ENCODE measurements at places on chromosomes 11 and 22.
A peak's percentile ranks its signal among the peaks of the same experiment; 100 is the strongest.

DNA sequence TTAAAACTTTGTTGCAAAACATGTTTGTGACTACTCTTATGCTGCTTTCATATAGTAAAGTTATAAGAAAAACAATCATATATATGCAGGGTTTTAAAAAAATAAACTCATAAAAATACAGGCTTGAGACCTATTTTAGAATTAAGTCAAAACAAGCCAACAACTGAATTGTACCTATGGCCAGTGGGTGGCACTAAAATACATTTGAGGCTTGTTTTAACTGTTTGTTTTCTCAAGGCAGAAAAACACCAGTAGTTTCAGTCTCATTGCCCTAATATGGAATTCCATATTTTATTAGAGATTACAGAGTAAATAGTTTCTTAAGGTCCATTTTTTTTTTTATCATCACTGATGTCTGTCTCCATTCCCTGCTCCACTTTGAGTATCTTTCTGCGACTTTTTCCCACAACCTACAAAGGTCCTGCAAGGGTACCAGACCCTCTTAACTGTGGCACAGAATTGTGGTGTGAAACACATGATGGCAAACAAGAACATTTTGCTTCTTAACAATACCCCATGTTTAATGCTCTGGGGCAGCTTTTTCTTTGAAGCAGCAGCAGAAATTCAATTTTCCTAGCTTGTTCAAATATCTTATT is 8.5 kb upstream of the CCDC89 start:
- DNase-seq: no peak

DNA sequence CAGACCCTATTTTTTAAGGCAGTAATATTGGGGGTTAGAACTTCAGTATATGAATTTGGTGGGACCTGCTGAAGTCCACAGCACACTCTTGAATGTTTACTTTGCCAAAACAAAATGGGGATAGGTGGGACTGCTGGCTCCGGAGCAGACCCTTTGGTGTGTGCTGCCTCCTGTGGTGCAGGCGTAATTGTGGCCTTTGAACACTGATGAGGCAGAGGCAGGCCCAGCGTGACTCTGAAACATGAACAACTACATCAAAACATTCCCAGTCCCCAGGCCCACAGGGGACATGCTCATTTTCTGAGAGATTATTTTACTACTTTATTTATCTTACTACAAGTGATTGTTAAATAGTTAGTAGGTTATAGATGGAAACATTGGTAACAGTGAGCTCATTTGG is 225.0 kb upstream of the TBCEL start:
- no peak for DNase-seq

GRCh38 chr11:36388951-36389350 is 92.9 kb downstream of the PRR5L start:
- DNase-seq: no peak

DNA sequence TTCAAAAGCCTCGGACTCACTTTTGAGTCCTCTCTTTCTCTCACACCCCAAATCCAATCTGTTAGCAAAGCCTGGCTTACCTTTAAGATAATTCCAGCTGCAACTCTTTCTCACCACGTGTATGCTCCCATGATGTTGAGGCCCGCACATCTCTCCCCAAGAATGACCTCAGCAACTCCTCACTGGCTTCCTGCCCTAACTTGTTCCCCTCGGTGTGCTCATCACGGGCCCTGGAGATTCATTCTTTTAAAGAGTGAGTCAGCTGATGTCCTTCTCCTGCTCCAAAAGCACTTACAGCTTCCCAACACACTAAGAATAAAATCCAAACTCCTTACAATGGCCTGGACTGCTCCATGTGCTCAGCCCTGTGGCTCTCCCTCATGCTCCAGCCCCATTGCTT is 1041.3 kb downstream of the OPCML start:
- no peak for DNase-seq

DNA sequence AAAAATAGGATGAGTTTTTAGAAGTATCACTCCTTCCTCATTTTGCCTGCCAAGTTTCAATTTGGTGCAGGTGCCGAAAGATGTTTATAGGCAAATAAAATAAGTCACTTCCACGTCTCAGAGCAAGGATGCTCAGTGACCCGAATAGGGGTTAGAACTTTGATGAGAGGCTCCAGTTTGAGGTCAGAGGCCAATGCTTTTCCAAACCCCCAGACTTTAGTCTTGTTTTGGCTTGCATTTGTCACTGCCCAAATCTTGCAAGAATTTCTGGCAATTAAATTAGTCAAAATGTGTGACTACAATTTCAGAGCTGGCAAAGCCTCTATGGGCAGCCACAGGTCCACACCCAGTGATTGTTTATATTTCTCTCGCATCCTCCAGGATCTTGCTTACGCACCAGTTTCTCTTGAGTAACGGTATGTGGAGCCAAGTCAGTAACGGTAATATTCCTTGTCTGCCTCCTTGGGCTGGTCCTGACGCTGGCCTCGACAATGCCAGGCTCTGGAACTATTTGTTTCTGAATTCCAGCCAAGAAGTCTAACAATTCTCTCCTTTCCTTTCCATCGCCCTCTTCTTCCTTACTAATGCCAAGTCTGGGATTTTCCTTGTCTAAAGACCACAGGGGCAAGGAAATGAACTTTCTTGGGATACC is 9.9 kb upstream of the NUP160 start:
- DNase-seq: no peak

DNA sequence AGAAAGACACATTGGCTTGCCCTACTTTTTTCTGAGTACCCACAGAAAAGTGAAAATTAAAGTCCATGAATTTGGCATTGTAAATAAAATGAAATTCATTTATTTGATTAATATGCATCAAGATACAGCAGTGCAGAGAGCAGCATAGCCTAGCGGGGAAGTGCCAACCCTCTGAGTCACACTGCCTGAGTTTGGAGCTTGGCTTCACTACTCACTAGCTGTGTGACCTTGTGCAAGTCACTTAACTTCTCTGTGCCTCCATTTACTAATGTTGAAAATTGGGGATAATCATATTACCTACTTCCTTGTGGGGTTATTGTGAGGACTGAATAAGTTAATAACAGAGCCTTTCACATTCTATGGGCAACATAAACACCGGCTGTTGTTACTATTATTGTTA is 111.5 kb upstream of the CSNK2A3 start:
- DNase-seq: no peak

- DNase-seq: no peak
Observed at GRCh38 chr11:60763692-60764369, 7.2 kb downstream of the MS4A15 start.

GRCh38 chr11:44286268-44286880 is 23.6 kb downstream of the ALX4 start:
- peak; percentile 85 for DNase-seq

GRCh38 chr11:33952805-33953204 is 60.9 kb upstream of the LMO2 start:
- DNase-seq: no peak

- DNase-seq: peak; percentile 26
Observed at GRCh38 chr11:2509481-2510001, 64.7 kb downstream of the KCNQ1 start.

- DNase-seq: no peak
Observed at GRCh38 chr11:125101596-125101995, 9.8 kb downstream of the TMEM218 start.

- no peak for DNase-seq
Observed at GRCh38 chr11:116981266-116981885, 116.9 kb downstream of the SIK3 start.

- peak; percentile 57 for DNase-seq
Observed at GRCh38 chr22:43152357-43153071, 1.2 kb downstream of the TSPO start.

DNA sequence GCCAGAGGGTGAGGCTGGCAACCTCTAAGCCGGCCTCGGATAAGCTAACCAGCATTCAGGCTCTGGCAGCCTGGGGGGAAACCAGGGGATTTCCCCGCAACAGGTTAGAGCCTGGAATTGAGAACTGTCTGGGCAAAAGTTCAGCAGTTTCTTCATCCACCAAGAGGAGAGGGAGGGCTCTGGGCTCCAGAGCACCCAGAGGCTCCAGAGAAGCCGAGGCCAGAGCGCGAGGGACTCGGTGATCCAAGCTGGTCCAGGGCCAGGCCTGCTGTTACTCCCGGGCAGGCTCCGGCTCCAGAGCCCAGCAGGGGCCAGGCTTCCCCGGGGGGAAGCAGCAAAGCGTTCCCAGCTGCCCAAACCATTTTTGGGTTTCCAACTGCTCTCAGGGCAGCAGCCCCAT is 13.3 kb upstream of the SH3BP1 start:
- no peak for DNase-seq

DNA sequence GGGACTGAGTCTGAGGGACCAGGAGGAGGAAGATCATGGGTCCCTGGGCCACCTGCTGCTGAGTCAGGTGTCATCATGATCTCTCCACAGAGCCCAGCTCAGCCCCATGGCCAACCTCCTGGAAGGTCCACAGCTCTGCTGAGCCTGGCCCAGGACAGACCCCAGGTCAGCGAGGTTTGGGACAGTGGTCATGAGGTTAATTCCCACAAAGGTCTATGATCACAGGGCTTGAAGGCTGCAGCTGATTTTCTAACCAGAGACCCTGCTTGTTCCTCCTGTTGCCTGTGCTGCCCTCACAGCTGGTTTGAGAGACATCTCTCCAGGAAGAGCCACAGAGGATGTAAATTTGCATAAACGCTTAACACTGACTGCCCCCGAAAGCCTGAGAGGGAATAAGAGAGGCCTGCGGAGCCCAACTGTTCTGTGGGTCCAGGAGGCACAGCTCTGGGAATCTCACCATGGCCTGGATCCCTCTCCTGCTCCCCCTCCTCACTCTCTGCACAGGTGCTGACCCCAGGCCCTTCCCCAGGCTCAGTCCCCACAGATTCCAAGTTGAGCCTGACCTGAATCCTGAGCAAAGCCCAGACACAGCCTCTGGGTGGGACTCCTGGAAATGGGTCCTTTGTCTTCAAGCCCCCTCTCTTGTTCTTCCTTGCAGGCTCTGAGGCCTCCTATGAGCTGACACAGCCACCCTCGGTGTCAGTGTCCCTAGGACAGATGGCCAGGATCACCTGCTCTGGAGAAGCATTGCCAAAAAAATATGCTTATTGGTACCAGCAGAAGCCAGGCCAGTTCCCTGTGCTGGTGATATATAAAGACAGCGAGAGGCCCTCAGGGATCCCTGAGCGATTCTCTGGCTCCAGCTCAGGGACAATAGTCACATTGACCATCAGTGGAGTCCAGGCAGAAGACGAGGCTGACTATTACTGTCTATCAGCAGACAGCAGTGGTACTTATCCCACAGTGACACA is 102.8 kb downstream of the GGTLC2 start:
- DNase-seq: no peak

GRCh38 chr11:106552694-106553203 is 465.5 kb downstream of the GUCY1A2 start:
- DNase-seq: peak; percentile 56

- no peak for DNase-seq
Observed at GRCh38 chr11:78935398-78936068, 360.9 kb upstream of the NARS2 start.

DNA sequence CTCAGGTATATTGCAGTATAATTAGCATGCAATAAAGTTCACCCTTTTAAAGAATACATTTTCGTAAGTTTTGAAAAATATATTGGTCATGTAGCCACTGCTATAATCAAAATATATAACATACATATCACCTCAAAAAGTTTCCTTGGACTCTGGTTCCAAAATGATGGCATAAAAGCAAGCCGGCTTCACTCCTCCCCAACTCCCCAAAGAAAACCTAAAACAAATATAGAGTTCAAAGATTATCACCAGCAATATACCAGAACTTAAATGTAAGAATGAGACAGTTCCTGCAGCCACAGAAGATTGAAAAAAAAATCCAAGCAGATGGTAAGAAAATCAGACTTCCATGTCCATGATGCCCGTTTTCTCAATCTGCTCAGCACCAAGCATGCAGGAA is 104.3 kb downstream of the APIP start:
- no peak for DNase-seq

GRCh38 chr11:66172146-66172545 is 96.3 kb upstream of the RAB1B start:
- no peak for DNase-seq

DNA sequence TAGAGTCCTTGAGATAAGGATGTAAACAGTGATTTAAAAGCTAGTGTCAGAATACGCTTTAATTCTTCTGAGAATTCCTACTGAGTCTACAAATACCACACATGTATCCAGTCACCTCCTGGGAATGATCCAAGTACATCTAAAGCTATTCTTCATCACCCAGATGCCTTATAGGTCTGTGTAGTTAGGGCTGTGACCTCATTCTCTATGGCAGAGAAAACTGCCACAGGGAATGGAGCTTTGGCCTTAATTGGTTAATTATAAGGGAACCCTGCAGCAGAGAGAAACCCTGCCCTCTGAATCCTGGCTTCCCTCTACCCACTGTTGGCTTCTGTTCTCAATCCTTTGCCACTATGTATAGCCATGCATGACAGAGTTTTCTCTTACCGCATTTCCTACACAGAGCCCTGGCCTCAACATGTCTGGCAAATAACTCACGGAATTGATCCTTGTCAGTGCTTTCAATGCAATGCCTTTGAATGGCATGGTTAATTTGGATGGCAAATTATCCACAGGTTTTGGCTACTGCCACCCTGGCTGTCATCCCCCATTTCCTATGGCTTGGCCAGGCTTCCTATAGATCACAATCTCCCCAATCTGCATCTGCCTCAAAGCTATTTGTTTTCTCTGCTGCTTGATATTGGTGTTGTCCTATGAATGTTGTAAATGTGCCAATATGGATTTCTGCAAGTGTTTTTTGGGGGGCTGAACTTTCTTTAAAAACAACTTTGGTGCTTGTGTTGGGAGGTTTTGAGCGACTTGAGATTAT is 2.9 kb downstream of the DIXDC1 start:
- DNase-seq: no peak

- no peak for DNase-seq
Observed at GRCh38 chr11:105297463-105297862, 157.9 kb upstream of the CARD18 start.

DNA sequence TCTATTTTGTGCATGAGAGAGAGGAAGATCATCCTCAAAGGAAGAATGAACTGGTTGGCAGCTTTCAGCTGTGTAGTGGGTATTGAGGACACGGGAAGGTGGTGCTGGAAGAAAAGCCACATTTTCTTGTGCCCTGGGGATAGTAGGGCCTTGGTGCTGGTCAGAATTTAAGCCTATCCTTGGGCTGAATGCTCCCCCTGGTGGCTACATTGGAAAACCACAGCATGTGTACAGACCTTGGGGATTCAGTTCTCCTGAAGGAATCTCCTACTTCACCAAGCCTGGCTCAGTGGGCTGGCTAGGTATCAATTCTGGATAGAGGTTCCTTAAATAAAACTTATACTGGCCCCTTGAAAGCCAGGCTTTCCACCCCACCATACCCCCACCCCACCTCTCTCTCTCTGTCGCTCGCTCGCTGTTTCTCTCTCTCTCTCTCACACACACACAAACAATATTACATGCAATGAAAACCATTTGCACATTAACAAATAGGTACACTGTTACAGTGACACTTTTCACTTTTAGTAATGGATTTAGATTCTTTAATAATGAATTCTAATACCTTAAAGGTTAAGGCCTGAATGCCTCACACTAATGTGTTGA is 2.8 kb upstream of the OR51M1 start:
- DNase-seq: peak; percentile 64
